Iris pigment epithelial cell (primary cell): ENCODE measurements at places on chromosomes 5 and 9.
A peak's percentile ranks its signal among the peaks of the same experiment; 100 is the strongest.

DNA sequence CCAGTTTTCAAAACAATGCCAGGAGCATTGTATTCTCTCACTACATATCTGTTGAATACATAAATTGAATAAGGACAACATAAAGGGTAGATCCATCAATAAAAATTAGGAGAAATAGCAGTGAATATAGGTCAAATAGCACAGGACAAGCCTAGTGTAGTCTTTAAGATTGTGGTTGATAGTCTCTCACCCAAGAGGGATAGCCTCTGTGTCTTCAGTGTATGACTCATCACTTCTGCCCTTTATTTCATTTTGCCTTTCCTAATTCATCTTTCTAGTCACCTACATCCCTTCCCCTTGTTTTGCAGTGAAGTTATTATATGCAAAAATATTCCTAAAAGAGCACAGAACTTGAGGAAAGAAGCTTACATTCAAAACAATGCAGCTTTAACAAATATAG is 335.0 kb upstream of the TUSC1 start:
- DNase-seq: no peak

DNA sequence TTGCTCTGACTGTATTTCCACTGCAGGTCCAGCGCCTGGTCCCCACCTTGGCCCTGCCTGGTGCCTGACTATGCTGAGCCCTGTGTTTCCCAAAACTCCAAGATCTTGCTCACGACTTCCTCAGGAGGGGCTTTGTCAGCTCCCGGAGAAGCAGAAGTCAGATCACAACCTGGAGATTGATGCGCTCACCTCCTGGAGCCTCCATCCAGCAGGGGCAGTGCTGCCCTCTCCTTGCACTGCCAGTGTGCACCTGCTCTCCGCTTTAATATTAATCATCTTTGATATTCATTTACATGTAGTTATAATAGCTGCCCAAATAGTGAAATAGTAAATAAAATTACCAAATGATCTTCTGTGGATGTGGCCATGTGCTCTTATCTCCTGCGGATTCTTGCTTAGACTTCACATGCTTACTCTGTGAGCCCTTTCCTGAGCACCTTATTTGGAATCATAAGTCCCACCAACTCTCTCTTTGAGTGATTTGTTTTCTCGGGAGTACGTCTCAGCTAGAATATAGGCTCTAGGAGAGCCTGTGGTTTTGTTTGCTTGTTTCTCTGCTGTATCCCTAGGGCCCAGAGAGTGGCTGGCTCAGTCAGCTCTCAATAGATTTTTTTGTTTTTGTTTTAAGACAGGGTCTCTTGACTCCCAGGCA is 17.4 kb downstream of the MAML1 start:
- no peak for DNase-seq

DNA sequence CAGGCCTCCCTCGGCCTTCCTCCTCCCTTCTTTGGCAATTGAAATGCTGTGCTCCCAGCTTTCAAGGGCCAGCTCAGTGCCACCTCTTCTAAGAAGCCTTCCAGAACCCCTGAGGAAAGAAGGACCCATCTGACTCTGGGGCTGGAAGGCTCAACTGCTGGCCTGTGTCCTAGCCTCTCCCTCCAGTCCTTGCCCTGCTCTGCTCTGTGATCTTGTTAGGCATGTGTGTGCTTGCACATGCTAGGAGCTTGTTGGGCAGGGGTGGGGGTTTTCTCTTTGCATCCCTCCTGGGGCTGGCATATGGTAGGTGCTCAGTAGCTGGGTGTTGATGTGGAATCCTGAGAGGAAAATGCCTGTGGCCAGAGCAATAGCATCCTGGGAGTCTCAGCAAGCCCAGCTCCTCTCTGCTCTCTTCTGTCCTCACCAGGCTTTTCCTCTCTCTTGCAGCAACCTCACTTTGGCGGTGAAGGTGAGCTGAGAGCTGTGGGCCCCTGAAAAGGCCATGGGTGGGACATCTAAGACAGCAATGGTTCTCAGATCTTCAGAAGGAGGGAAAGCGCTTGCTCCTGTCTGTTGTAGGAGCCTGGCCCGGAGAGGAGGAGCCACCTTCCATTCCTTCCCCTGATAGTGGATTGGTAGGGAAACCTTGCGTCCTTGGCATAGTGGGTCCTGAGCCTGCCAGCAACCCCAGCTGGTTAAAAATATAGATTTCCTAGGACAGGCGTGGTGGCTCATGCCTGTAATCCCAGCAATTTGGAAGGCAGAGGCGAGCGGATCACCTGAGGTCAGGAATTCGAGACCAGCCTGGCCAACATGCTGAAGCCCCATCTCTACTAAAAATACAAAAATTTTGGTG is 9.9 kb downstream of the DOLK start:
- DNase-seq: no peak

DNA sequence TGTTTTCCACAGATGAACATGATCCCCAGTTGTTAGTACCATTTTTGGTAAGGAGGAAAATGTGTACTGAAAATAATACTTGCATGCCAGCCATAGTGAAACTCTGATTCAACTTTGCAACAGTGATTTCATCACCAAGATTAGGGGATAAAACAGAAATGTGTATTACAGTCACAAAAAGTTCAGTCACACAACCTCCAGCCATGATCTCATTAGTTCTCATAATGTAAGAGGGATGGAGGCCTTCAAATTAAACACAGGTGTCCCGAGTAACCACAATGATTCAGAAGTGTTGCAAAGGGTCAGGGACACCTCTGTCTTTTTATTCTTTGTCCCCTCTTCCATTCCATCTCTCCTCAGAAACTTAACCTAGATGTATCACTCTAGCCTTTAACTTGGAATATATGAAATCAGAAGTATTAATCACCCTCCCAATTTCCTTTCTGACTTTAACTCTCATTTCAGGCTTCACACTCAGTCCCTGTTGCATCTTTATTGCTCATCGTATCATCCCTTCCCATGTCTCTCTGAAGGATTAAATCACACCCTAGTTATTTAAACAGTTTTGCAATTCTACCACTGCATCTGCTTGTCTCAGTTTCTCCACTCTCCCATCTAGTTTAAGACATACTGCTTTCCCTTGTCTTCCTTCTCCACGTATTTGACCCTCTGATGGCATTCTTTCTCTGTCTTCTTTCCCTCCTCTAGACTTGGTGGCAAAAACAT is 291.2 kb downstream of the ADAMTS6 start:
- DNase-seq: peak; percentile 99

DNA sequence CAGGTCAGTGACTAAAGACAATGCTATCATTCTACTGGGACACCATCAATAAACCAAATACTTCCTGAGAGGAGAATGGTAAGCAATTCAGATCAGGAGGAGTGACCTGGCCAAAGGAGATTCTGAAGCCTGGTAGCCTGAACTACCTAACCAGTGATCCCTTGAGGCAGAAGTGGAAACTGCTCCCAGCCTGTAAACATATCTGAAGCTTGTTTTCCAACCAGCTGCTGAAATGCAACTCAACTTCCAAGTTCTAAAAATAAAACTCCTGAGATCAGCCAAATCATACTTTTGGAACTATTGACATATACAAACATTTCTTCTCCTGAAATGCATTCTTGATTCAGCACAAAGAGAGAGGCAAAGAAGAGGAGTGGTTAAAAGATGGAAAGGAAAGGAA is 204.1 kb downstream of the EBF1 start:
- no peak for DNase-seq

DNA sequence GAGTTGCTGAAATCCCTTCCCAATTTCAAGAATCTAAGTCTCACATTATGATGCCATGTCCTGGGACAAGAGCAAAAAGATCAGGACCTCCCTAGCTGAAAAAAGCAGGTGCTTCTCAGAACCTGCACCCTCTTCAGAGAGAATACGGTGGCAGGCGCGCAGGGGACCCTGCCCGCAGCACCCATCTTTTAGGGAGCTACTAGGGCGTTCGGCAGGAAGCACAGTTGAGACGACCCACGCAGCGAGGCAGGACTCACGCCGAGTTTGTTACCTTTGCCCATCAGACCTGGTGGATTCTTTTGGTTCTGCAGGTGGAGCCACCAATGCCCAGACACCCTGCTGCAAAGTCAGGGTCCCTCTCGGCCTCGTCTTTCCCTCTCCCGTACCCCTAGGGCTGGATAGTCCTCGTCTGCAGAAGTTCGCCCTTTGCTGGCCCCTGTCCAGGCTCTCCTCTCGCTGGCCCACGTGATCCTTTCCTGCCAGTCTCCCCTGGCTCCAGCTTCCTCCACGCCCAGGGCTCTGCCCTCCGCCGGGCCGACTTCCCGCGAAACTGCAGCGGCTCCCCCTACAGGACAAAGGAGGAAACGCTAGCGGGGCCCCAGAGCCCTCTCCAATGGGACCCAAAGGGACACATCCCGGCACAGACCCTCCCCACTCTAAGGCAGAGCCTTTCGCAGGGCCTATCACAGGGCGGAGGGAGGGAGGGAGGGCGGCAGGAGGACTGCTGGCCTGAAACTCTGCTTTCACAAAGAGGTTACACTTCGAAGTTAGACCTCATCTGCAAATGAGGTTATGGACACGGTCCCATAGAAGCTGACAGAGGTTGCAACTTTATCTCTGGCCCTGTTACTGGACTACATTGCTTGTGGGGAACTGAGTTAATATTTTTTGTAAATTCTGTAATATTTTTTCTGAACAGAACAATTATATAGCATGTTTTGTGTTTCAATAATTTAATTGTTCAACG is 28.8 kb downstream of the TMEM174 start:
- peak; percentile 55 for DNase-seq

DNA sequence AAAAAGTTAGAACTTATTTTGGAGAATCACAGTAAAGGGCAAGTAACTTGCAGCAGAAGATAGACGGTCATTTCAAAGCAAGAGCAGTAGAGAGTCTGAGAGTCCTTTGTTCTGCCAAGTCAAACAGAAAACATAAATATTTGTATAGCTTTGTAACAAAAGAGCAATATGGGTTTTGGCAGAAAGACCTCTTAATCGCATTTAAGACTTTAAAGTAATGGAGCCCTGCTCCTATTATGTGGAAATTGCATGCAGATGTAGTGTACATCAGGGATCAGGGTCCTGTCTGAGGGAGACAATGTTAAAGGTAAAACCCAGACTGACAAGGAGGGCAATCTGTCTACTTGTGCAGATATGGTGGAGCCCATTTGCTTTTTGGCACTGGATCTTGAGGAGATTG is 87.2 kb downstream of the PGM5 start:
- no peak for DNase-seq

- DNase-seq: peak; percentile 93
These were observed 38.1 kb downstream of the MRPS27 start for GRCh38 chr5:72281764-72282499.

- DNase-seq: no peak
These were observed 21.5 kb upstream of the RALGPS1 start for GRCh38 chr9:126893079-126893478.

DNA sequence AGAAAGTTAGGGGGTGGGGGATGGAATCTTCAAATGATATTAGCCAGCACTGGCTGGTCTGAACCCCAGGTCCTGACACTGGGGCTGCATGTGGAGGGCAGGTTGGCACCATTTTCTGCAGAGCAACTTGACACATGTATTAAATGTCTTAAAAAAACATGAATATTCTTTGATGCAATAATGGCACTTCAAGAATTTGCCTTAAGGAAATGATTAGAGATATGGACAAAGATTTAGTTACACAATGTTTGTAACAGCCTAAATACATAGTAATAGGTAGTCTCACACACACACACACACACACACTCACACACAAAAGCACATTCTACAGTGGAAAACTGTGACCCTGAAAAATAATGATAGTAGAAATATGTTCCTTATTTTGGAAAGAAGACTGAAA is 3.6 kb downstream of the SVEP1 start:
- DNase-seq: peak; percentile 50

DNA sequence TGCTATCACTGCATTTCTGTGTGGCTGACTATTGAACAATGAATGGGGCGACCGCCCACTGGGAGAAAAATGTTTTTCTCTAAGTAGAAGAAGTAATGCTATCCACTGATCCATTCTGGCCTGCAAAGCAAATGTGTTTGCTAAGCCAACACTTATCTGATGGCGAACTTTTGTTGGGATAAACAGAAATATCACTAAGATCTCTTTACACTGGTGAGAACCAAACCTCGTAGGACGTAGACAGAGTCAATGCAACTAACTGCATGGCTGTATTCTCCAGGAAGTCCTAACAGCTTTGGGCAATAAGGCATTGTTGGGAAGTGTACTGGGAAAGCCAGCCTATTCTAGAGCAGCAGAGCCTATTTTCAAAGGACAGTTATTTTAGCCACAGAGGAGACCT is 77.7 kb downstream of the ANKH start:
- no peak for DNase-seq

DNA sequence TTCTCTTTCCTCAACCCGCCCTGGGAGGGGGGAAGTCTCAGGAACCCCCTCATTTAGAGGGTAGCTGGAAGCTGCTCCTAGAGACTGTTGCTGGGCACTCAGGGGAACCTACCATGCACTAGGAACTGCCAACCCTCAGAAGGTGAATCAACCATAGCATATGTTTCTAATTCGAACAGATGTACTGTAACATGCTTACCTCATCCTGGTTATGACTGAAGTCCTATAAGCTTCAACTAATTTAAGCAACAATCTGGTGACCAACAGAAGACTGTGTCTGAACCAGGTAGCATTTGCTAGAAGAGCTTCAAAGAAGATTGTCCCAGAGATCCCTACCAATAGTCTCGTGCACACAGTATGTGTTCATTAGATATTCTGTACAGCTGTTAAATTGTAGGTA is 5.7 kb upstream of the PRDM6 start:
- no peak for DNase-seq

DNA sequence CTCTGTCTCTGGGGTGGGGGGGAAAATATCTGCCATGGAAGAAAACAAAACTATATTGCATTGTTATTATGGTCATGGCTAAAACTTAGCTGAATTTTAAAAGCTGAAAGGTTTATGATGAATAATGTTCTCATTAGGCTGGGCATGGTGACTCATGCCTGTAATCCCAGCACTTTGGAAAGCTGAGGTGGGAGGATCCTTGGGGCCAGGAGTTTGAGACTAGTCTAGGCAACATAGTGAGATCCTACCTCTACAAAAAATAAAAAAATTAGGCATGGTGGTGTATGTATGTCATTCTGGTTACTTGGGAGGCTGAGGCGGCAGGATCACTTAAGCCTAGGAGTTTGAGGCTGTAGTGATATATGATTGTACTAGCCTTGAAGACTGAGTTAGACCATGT is 44.5 kb downstream of the IPO11 start:
- peak; percentile 39 for DNase-seq

GRCh38 chr5:132464156-132464939 is 26.2 kb downstream of the IRF1 start:
- DNase-seq: no peak

- DNase-seq: no peak
These were observed 4.0 kb downstream of the ETF1 start for GRCh38 chr5:138538943-138539627.

DNA sequence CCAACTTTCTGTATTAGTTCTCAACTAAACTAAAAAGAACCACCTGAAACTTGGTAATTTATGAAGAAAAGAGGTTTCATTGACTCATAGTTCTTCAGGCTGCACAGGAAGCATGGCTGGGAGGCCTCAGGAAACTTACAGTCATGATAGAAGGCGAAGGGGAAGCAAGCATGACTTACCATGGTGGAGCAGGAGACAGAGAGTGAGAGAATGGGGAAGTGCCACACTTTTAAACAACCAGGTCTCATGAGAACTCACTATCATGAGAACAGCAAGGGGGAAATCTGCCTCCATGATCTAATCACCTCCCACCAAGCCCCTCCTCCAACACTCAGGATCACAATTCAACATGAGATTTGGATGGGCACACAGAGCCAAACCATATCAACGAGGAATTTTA is 123.5 kb downstream of the DEPDC1B start:
- no peak for DNase-seq
